ENCODE measurements at places on chromosomes 7 and 10.
A peak's percentile ranks its signal among the peaks of the same experiment; 100 is the strongest.

GRCh38 chr10:118594392-118595063, 920 bp downstream of the PRLHR start:
- peak; percentile 46 for DNase-seq

- no peak for DNase-seq
Measured at GRCh38 chr10:5070648-5071410, 23.4 kb upstream of the AKR1C3 start.

DNA sequence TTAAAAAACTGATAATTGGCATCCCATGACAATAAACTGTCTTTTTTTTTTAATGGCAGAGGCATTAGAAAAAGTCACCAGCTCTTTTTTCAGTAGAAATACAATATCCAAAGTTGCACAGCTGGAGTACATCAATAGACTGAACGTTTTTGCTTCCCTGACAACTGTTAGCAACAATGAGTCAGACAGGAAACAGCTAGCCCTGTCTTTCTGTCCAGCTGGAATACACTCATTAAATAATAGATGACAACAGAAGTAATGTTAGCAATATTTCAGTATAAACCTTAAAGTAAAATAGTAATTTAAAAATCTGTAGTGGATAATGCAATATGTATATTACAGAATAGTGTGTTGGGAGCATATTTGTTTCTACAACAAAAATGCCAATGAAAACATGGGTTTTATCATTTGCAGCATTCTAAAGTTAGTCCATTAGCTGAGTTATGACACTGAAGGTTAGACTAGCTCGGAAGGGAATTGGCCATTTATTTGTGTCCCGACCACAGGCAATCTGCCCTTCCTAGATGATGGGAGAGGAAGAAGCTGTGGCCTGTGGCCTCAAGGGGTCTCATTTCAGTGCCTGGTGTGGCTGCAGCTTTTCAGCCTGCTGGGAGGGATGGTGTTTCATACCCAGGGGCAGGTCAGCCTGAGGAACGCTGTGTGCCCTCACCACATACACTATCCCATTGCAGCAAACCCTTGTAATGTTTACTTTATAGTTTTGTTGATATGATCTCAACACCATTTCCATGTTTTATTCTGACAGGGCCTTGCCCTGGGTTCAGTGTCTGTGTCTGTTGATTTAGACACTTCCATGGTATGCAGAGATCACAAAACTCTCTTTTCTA, 173.3 kb downstream of the SLC16A9 start:
- DNase-seq = no peak

- DNase-seq = no peak
Measured at GRCh38 chr7:36766451-36766850, 42.2 kb upstream of the AOAH start.

DNA sequence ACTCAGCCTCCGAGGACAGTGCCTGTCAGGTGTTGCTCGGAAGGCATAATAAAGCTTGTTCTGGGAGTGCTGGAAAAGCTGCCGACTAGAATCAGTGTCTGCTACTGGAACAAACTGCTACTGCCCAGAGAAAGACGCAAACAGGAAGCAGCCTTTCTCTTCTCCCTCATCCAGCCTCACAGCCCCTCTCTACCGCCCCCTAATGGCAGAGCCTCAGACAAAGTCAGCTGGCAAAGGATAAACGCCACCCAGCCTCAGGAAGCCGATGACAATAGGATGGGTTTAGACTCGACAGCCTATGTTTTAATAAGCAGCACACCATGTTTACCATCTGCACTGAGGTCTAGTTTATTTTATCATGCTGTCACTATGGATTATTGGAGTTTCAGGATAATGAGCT, 169.5 kb upstream of the LYZL1 start:
- DNase-seq = no peak

GRCh38 chr10:78130966-78131710, 97.5 kb downstream of the RPS24 start:
- peak; percentile 1 for DNase-seq

DNA sequence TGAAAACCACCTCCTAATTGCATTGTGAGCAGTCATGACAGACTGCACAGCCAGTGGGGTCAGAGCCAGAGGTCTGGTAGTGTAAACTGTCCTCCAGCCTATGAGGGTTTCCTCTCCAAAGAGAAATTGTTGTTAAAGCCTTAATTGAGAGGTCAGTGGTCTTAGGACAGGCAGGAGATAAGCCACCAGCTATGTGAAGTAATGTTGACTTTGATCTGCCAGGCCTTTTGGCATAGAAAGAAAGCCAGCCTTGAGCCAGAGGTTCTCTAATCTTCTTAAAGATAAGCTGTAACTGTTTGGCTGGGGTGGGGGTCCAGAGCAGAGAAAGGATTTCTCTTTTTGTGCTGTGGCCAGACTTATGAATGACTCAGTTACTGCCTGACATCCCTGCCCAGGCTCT, 248.4 kb downstream of the WDR11 start:
- DNase-seq = no peak

DNA sequence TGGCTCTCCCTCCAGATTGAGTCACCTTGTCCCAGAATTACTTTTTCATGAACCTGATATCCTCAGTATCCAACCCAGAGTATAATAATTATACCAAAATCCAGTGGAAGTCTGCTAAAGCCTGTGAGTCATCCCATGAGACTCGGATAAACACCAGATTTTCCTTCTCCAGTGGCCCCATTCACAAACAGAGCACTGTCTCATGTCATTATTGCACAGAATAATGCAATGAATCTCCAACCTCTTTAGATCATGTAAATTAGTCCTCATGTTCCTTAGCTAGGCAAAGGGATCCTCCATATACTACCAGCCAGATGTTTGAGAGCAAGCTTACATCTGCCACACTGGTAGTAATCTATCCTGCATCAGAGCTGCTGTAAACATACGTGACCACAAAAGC, 89.0 kb downstream of the AMPH start:
- DNase-seq = no peak

DNA sequence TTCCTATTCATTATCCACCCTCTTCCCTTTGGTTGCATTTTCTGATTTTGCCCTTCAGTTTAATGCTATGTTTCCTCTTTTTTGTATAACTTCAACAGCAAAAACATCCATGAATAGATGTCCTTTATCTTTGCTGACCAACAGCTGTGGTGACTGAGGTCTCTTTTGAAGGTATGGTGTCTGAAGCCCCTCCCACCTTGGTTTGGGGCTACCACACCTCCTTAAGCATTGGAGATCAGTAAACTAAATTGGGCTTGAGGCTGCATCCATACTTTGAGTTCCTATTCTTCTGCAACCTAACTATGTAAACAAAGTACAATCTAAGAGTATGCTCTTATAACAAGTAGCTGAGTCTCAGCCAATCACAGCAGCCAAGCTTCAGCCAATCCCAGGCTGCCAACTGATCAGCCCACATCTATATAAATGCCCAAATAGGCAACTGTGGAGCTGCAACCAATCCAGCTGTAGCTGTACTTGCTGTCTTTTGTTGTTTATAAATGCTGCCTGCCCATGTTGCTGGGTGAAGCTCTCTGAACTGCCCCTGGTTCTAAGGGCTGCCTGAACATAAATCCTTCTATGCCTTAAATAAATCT, 69.4 kb upstream of the PDLIM1 start:
- no peak for DNase-seq
